ENCODE measurements at places on chromosomes 1 and 21.

- DNase-seq: no peak
Observed at GRCh38 chr1:241778117-241778516, 69.9 kb upstream of the EXO1 start.

DNA sequence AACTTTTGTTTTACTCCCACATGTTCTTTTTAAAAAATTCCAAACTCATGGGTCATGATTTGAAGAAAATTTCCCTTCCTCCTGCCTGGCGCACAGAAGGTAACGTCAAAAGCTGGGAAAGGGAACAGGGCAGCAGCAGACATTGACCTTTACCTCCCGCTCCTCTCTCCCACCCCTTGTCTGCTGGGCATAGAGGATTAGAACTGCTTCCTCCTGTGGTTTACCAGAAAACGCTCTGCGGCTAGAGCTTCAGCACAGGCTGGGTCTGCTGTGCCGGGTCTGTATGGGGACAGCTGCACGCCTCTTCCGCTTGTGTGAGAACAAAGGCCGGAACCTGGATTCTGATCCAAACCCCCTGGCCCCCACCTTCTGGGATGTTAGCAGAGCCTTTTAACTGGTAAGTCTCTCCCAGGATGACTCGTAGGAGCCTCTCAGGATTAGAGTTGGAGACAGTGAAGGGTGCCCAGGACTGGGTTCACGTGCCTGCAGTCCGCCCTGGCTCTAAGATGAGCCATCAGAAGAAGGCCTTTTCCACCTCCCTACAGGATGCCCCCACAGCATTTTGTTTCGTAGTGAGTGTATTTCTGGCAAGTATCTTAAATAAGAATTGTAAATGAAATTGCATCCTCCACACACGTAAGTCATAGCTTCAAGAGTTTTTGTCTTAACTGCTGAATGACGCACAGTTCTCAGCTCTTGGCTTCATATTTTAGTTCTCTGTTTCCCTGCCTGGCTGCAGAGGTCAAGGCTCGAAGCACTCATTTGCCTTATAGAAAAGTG is 5.2 kb downstream of the H6PD start:
- peak; percentile 75 for DNase-seq

- no peak for DNase-seq
Observed at GRCh38 chr21:45098867-45099266, 24.5 kb downstream of the ADARB1 start.

DNA sequence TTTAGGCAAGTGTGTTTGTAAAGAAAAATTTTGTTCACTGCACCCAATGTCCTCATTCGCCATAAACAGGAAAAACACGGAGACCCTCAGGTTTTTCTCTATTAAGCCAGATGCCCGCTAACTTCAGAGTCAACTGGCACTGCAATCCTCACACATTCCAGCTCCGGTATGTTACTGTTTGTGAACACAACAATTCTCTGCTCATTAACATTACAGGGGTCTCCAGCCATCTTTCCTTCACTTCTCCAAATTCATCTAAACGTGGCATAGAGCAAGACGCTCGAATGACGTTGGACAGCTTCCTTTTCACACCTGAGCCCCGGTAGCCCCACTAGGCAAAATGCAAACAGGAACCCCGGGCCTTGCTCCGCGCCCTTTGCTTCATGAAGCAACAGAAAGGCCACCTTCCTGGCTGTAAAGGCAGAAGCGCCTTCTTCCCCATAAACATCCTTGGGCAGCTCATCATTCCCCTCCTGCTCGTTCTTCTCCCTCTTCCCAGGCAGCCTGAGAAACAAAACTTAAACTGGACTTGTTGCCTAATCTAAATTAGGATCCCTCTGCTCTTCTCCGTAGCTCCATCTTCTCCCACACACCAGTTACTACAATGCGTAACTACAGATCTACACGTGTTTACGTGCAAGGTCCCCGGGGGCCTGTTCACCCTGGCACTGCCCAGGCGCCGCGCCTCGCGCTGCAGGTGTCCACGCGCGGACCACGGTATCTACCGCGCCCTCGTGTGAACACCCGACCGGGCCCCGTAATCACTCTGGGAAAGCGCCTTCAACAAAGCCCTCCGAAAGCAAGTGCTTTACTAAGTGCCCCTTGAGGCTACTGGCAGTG is 1.2 kb downstream of the LBR start:
- peak; percentile 44 for DNase-seq

DNA sequence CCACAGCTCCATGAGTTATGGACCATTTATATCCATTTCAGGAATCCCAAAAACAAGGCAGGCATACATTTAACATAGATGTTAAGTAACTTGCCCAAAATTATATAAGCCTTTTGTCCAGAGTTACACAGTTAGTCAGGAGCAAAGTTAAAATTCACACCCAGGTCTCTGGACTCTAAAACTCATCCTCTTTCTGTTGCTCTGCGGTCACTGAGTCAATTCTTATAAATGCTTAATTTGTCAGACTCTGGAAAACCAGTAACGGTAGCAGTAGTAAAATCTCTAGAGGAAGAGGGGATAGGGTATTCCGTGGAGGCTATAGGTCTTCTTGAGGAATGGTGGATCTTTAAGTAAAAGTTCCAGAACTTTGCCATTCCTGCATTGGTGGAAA is 223.6 kb upstream of the JUN start:
- no peak for DNase-seq

DNA sequence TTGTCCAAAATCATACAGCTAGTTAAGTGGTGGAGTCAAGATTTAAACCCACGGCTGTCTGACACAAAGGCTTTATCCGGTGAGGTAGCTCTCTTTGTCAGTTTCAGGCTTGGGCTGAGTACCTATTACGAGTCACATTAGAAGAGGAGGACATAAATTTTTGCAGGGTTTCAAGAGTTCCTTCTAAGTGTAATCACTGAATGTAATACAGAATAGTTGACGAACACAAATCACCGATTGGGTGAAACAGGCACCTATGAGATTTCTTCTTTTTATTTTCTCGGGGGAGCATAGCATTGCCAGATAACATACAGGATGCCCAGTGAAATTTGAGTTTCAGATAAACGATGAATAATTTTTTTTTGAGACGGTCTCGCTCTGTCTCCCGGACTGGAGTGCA is 847 bp downstream of the PSMD4 start:
- DNase-seq: no peak

DNA sequence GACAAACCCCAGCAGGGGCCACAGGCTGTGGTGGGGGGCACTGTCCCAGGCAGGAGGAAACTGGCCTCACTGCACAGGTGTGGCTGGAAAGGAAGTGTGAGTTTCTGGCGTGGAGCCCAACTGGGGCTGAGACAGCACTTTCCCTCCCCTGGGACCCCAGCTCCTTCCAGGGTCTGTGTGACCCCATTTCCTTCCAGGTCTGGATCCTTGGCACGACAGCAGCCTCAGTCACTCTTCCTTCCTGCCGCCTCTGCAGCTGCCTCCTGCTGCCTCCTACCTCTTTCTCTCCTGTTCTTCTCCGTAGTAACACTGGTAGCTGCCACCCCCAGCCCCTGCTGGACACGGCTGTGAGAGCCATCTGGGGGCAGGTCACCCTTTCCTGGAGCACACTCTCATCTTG is 88.0 kb downstream of the SIK1 start:
- DNase-seq: no peak

- no peak for DNase-seq
Observed at GRCh38 chr1:74775735-74776134, 42.8 kb downstream of the TYW3 start.

DNA sequence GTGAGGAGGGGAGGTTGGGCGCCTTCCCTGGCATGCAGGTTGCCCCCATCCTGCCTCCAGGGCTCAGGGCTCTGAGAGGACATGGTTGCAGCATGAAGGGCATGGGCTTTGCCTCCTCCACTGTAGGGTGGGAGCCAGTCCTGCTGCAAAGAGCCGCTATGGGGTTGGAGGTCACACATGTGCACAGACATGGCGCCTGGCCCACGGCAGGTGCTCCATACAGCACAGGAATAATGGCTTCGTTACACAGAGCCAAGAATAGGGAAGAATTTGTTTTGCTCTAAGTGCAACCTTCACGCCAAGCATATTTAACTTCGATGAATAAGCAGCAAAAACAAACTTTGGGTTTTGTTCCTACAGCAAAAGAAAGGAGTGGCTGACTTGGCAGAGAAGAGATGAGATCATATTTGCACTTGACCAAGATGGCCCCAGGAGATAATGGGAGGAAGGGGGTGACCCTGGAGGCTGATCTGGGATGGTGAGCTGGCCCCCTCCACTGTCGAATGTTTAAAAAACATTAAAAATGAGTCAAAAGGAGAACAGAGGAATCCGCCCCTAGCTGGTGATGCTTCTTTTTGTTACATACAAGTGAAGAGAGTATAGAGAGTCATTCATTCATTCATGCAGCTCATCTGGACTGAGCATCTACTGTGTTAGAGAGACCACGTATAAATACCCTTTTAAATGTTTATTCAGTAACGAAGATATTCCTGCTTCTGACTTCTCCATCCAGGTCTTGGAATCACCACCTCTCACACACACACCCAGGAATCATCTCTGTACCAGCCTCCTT is 12.4 kb upstream of the C2CD2 start:
- DNase-seq: peak; percentile 39

DNA sequence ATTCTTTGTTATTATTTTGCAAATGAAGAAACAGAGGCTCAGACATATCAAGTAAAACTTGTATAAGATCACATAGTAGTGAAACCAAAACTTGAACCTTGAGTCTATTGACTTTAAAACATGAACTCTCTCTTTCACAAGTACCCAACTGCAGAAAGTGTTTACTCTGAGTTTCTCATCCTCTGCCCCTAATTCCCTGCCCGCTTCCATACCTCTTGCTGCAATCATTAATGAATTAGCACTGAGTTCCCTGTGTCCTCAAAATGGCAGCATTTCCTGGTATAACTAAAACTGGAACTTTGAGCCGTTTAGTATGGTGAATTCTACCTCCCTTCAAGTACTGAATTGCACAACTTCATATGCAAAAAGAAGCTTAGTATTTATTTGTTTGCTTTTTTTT is 147.7 kb upstream of the DNAH14 start:
- DNase-seq: no peak
